Gastroesophageal sphincter (tissue), 4 donors: ENCODE measurements at places on chromosomes 13 and 19. TPM values are rescaled to one million over a fixed set of nuclear protein-coding genes. Genes with fewer than 3 reads are reported as not detected.

The ZNF154 gene
- total RNA-seq: 8.1 TPM

The KXD1 gene
- total RNA-seq: 134 TPM

The FCER2 gene
- not detected for total RNA-seq

The RFPL4AL1 gene
- not detected for total RNA-seq

DNA sequence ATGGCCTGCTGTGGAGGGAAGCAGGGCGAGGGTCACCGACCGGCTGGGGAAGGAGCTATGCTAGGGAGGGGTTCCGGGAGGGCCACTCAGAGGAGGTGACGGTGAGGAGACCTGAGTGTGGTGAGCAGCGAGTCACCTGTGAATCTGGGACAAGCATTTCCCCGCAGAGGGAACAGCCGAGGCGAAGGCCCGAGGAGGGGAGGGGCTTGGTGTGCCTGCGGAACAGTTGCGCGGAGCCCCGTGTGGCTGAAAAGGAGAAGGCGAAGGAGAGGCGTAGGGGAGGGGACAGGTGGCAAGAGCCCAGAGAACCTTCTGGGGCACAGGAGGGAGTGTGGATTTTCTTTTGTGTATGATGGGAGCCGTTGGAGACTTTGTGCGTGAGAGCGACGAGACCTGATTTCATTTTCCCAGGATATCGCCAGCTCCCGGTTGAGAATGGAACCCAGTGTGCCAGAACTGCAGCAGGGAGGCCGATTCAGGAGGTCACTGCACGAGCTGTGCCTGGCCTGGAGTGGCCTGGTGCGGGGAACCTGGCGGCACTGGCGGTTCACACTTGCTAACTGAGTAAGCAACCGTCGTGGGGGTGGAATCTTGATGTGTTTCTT lies 117.7 kb upstream of the ZNF507 start:
- no peak for ATAC-seq

GRCh38 chr13:27138457-27139093 lies 33.0 kb downstream of the USP12 start:
- no peak for ATAC-seq

DNA sequence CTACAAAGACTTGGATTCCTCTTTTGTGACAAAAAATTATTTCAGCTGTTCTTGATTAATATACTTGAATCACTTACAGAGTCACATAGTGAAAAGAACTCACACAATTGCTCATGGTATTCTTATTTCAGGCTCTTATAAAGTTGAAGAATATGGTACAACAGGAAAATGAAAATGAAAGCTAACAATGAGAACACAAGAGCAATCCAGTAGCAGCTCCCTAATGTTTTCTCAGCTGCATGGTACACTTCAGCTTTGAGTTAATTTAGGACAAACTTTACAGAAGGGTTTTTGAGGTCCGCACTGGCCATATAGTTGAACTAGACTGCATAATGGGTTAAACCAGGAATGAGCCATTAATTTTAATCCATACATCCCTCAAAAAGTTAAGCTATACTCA lies 1261.8 kb downstream of the SLITRK5 start:
- no peak for ATAC-seq

DNA sequence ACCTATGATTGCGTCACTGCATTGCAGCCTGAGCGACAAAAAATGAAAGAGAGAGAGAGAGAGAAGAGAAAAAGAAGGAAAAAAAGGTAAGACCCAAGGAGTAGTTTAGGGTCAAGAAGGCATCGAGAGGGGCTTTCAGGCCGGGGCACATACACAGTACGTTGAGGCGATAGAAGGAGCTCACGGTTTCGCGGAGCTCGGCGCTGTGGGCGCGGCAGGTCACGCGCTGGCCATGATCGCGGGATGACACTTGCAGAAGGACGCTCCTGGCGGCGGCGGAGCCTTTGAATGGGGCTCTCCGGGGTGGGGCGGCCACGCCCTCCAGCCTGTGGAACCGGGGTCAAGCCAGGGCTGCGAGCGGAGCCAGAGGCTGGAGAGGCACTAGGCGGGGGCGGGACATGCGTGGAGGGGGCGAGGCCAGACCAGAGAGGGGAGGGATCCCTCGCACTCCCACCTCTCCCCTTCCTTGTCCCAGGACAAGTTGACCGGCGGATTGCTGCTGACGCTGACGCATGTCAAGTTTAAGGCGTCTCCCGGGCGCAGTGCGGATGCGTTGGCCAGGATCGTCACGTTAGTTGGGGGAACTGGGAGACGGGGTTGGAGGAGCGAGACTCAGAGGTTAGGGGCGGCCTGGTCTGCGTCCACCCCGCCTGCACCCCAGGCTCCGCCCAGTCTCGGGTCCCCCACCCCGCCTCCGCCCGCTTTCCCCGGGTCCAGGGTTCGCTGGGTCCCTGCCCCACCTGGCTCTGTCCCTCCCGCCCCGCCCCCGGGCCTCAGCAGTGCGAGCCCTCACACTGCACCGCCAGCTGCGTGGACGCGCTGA lies 6.9 kb downstream of the NPHS1 start:
- ATAC-seq: peak; percentile 34

DNA sequence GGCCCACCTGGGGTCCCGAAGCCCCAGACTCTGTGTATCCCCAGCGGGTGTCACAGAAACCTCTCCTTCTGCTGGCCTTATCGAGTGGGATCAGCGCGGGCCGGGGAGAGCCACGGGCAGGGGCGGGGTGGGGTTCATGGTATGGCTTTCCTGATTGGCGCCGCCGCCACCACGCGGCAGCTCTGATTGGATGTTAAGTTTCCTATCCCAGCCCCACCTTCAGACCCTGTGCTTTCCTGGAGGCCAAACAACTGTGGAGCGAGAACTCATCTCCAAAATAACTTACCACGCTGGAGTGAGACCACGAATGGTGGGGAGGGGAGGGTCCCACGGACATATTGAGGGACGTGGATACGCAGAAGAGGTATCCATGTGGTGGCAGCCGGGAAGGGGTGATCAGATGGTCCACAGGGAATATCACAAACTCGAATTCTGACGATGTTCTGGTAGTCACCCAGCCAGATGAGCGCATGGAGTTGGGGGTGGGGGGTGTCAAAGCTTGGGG lies 1.0 kb upstream of the ICAM5 start:
- no peak for ATAC-seq

DNA sequence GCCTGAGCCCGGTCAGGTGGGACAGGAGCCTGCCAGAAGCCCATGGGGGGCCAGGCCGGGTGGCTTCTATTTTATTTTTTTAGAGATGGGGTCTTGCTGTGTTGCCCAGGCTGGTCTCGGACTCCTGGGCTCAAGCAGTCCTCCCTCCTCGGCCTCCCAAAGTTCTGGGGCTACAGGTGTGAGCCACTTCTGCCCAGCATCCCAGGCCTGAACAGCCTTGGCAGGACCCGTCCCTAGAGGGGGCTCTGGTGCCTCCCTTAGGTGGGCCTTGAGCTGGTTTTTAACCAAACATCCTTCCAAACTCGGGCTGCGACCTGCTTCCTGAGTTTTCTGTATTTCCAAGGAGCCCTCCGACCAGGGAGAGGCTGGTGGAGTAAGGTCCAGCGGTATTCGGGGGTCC lies 10.5 kb downstream of the COMP start:
- no peak for ATAC-seq

- ATAC-seq: peak; percentile 87
These were observed 21.8 kb upstream of the NAXD start for GRCh38 chr13:110593430-110594130.

DNA sequence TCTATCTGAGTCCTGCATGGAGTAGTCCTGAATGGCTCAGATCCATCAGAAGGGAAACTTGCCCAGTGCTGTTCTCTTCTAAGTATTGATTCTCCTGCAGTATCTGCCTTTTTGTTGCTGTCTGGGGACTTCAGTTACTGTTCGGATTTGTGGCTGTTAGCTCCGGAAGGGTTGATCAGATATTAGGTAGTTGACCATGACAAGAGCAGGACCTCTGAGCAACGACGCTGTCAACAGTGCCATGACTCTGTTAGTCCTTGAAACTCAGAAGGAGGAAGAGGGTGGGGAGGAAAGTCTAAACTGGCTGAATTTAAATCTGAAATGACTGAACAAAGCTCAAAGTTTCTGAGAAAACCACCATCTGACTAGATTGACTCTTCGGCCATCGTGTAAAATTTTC lies 42.2 kb downstream of the CCNE1 start:
- no peak for ATAC-seq

- no peak for ATAC-seq
These were observed 57.4 kb upstream of the UBE2L5 start for GRCh38 chr13:30364876-30365275.

- ATAC-seq: no peak
These were observed 113.9 kb downstream of the OXGR1 start for GRCh38 chr13:96880419-96880818.

- ATAC-seq: no peak
These were observed 14.1 kb upstream of the HMGB1 start for GRCh38 chr13:30479883-30480219.

- no peak for ATAC-seq
These were observed 73.9 kb downstream of the WTIP start for GRCh38 chr19:34555447-34555846.

DNA sequence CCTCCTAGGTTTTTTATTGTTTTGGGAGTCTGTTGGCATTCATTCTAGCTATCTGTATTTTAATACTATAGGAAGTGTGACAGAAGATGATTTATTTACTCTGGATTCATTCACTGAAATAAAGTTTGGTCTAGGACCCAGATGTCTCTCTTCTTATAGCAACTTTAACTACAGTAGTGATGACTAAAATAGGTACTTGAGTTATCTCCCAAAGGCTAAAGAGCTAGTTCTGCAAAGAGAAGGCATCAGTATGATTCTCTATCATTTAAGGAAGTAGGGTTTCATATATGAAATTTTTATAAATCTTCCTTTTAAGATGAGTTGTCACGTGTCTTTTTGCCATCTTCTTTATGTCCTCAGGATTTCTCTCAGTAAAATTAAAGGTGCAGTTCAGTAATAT lies 507.4 kb downstream of the KCTD12 start:
- ATAC-seq: no peak
